Left kidney (tissue), 8 donors: ENCODE measurements at places on chromosomes 13 and 19. TPM values are rescaled to one million over a fixed set of nuclear protein-coding genes. Genes with fewer than 3 reads are reported as not detected.

Gene SYNGR4
- not detected for polyA plus RNA-seq

Gene CEACAM16
- polyA plus RNA-seq, result not detected

Gene WASF3
- polyA plus RNA-seq, result 62.9 TPM

Gene SPTBN4
- 1.2 TPM for polyA plus RNA-seq

Gene SRRM5
- 1.1 TPM for polyA plus RNA-seq

Gene KLK3
- polyA plus RNA-seq, result 0.68 TPM

Gene CEACAM21
- 1.7 TPM for polyA plus RNA-seq

Gene C13orf42
- polyA plus RNA-seq, result 0.57 TPM

Gene APC2
- polyA plus RNA-seq, result 1.3 TPM

Gene URAD
- not detected for polyA plus RNA-seq

Gene SLAIN1
- polyA plus RNA-seq, result 23.1 TPM

Gene DCLK1
- 7.0 TPM for polyA plus RNA-seq

Gene RNF113B
- not detected for polyA plus RNA-seq

Gene ATP11A
- polyA plus RNA-seq, result 46.8 TPM

Gene RNU6-9
- not detected for polyA plus RNA-seq

Gene GDF15
- 4.2 TPM for polyA plus RNA-seq

Gene KANK3
- 6.1 TPM for polyA plus RNA-seq

Gene P2RY11
- 12.7 TPM for polyA plus RNA-seq

Gene TMEM147
- 81.5 TPM for polyA plus RNA-seq

Gene WDR88
- polyA plus RNA-seq, result 2.0 TPM
